Activated CD4-positive, alpha-beta T cell treated with anti-CD3 and anti-CD28 coated beads, Interleukin-2, amount 10 ng/mL, durations not matched to agents 7 days and 5 days (primary cell): ENCODE measurements at places on chromosomes 13 and 19. TPM values are rescaled to one million over a fixed set of nuclear protein-coding genes. Genes with fewer than 3 reads are reported as not detected.

The LIM2 gene
- not detected for total RNA-seq

DNA sequence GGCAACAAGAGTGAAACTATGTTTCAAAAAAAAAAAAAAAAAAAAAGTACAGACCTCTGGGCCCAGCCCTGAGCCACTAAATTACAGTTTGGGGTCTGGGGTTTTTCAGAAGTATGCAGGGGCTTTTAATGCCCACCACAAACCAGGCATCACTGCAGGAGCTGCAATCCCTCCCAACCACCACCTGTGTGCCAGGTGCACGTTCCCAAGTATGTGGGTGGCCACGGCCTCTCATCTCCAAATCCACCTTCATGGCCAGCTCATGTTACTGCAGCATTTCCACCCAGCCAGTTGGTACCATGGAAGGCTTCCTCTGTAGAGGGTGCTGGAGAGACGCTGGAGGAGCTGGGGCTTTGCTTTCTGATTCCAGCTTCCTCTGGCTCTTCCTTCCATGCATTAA lies 26.5 kb downstream of the CEP89 start:
- H3K36me3 ChIP-seq = peaks cover 23% of the 10 kb centered on the region
- H3K27me3 ChIP-seq = no peaks in the 10 kb centered on the region
- H3K4me1 ChIP-seq = no peaks in the 10 kb centered on the region
- H3K27ac ChIP-seq = no peak overlapping the region

GRCh38 chr19:31274251-31275067 lies 74.8 kb downstream of the TSHZ3 start:
- H3K27ac ChIP-seq = no peak overlapping the region
- no peak for DNase-seq
- no peaks in the 10 kb centered on the region for H3K4me1 ChIP-seq

- H3K36me3 ChIP-seq = no peaks in the 10 kb centered on the region
- no peaks in the 10 kb centered on the region for H3K4me1 ChIP-seq
- peaks cover 22% of the 10 kb centered on the region for H3K27me3 ChIP-seq
- DNase-seq = no peak
Measured at GRCh38 chr13:101155920-101156319, 260.4 kb downstream of the NALCN start.

The C19orf18 gene
- total RNA-seq = 0.82 TPM

The SIGLEC8 gene
- total RNA-seq = not detected

The NMRK2 gene
- total RNA-seq = not detected

DNA sequence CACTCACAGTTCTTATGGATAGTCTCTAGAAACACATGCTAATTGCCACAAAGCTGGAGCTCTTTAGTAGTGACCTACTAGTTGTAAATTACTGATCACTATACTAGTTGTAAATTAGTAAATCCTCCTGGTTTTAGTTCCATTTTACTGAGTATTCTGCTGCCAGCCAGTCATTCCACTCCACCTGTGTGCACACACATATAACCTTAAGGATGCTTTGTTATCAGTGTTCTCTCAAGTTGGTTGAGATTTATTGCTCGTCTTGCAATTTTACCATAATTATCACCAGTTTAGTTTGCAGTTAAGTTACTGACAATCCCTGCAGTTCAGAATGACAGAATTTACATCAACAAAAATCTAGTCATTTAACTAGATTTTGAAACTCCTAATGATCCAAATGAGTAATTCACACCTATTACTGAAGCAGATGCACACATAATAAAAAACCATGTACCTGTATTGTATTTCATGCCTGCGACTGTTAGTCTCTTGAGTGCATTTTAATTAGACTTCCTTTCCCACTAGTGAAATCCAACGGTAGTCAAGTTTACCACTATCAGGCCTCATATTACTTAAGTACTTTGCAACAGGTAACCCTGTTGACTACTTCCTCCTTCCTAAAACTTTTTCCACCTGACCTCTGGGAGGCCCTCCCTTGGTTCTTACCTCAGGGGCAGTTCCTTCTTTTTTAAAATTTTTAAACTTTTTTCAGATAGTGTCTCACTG lies 7.6 kb downstream of the TPT1 start:
- H3K4me3 ChIP-seq = peak overlapping the region; percentile 54
- H3K27ac ChIP-seq = peak overlapping the region; percentile 91
- peaks cover 90% of the 10 kb centered on the region for H3K4me1 ChIP-seq
- no peak for DNase-seq
- H3K27me3 ChIP-seq = no peaks in the 10 kb centered on the region

The CEACAM4 gene
- total RNA-seq = not detected

- H3K4me1 ChIP-seq = peaks cover 19% of the 10 kb centered on the region
- H3K27me3 ChIP-seq = no peaks in the 10 kb centered on the region
- no peak for DNase-seq
Measured at GRCh38 chr13:100338275-100338674, 249.4 kb downstream of the PCCA start.
